ENCODE measurements at places on chromosomes 6 and 20. TPM values are rescaled to one million over a fixed set of nuclear protein-coding genes. Genes with fewer than 3 reads are reported as not detected.

METTL24 gene
- 2.5 TPM for total RNA-seq

LY6G6C gene
- 0.31 TPM for total RNA-seq

CNR1 gene
- total RNA-seq: 327 TPM

C4B gene
- total RNA-seq: 9.2 TPM

OPRL1 gene
- total RNA-seq: 14.3 TPM

GINS1 gene
- 9.7 TPM for total RNA-seq

IBTK gene
- total RNA-seq: 105 TPM

HSPA1L gene
- 4.4 TPM for total RNA-seq

KIF25 gene
- total RNA-seq: not detected

BEND3 gene
- 6.2 TPM for total RNA-seq

All from occipital lobe (tissue), 3 donors.